Stimulated activated CD8-positive, alpha-beta memory T cell treated with anti-CD3 and anti-CD28 coated beads, Interleukin-7, amount 100 ng/mL, for 1 hour (primary cell): ENCODE measurements at places on chromosomes 3 and 15.
A peak's percentile ranks its signal among the peaks of the same experiment; 100 is the strongest.

DNA sequence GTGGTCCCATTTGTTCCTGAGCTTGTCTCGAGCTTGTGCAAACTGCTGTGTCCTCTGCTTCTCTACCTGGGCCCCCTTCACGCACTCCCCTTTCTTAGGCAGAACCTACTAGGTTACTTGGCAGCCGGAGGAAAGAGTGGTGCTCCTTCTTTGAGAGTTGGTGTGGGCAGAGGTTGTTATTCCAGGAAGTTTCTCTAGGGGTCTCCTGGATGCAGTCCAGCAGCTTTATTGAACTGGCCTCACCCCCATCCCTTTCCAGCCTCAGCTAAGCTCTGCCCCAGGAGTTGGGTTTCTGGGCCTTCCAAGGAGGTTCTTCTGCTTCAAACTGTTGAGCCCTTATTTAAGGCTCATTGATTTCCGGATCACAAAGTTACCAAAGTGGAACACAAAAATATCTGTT, 103.2 kb downstream of the C3orf70 start:
- DNase-seq, result no peak

DNA sequence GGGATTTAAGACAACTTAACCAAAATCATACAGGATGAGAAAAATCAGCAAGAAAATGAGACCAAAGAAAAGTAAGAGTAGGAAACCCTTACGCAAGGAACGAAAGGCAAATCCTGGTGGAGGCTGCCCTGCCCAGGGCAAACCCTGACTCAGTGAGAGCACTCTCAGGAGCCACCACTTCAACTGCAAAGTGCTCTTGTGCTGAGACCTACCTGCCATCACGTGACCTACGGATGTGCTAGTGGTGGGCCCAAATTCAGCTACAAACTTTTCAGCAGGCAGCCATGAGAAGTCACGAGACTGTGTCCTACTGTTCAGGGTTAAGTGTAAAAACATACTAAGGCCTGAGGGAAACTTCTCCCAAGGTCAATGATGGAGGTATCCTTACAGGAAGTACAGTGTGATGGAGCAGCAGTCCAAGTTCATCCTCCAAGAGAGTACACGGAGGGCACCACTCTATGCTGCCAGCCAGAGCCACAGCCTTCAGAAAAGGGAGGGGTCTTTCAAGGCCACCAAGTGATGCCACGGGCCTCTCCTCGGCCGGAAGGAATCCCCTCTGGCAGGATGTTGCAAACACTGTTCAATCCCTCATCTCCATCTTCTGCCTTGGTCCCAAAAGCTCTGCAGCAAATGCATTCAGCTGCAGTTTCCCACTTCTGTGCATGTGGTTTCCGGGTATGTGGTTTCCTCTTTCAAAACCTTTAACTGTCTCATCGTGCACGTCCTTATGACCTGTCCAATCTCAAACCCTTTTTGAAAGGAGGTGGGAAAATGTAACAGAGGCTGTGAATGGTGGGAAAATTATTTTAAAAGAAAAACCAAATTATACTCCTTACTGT, 9.5 kb downstream of the CHSY1 start:
- DNase-seq, result peak; percentile 18

DNA sequence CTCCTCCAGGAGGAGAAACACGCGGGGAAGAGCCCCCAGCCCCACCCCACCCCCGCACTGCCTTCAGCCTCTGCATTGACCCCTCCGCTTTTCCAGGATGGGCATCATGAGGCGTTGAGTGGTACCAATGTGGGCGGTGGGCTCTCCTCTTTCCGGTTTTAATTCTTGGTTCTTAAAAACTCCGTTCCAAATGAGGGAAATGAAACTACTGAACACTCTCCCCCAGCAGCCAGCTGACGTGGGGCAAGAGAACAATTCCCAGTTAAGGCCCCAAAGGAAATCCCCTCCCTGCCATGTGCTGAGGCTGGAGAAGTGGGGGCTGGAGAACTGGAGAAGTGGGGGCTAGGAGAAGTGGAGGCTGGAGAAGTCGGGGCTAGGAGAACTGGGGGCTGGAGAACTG, 5.3 kb upstream of the NRROS start:
- no peak for DNase-seq

GRCh38 chr3:182793663-182794454, 555 bp downstream of the ATP11B start:
- no peak for DNase-seq

- no peak for DNase-seq
Measured at GRCh38 chr15:58285212-58285920, 146.4 kb upstream of the LIPC start.

DNA sequence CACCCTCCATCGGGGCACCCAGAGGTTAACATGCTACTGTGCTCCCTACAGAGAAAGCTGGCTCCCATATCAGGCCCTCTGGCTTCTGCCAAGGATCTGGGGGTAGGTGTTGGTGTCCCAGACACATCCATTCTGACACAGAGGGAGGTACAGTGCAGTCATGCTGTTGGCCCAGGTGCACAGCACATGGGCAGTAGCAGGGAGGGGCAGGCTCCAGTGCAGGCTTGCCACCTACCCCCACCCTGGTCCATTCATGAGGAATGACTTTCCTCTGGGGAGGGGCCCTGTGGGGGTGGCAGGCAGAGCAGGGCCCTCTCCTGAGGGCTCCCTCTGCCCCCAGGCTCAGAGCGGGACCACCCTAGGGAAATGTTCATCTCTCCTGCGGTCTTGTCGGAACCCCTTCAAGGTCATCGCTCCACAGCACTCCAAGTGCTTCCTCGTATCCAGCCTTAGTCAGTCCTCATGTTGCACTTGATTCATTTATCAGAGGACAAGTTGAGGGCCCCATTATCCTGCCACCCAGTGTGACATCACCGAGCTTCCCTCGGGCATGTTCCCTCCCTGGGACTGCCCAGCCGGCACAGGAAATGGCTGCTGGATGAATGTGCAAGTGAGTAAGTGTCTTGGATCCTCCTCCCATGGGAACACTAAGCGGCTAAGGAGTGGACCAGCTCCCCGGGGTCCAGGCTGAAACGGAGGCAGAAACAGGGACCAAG, 10.0 kb downstream of the DUSP7 start:
- no peak for DNase-seq

GRCh38 chr3:70358978-70359580, 46.6 kb upstream of the MDFIC2 start:
- DNase-seq, result no peak

- DNase-seq, result no peak
Measured at GRCh38 chr3:43093006-43093405, 12.9 kb downstream of the POMGNT2 start.

DNA sequence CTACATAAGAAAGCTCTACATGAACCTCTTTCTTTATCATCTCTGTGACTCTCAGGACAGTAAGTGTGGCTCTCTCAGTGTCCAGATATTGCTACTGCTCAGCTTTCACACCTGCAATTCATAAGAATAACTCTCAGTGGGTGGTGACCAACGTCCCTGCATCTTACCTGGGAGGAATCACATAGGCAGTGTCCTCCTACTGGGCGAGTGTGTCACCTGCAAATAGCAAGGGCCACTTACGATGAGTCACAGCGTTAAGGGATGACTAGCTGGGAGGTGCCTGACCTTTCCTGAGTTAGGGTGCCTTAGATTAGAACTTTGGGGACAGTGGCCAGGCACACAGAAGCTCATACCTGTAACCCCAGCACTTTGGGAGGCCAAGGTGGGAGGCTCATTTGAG, 90.8 kb upstream of the C3orf80 start:
- DNase-seq, result no peak

DNA sequence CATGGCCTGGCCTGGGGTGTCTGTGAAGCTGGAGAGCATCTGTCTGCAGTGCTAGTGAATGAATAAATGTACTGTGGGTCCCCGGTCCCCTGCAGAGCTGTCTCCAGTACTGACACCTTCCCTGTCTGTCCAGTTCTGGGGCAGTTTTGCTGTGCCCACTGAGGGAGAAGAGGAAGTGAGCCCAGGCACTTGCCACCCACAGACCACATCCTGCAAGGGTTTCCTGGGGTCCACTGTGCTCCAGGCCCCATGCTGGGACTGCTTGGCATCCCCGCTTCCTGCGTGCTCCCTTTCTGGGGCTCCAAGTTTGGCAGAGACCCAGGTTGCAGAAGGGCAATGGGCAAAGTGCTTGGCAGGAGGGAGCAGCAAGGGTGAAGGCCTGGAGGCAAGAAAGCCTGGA, 4.9 kb upstream of the SLC6A6 start:
- DNase-seq, result no peak

DNA sequence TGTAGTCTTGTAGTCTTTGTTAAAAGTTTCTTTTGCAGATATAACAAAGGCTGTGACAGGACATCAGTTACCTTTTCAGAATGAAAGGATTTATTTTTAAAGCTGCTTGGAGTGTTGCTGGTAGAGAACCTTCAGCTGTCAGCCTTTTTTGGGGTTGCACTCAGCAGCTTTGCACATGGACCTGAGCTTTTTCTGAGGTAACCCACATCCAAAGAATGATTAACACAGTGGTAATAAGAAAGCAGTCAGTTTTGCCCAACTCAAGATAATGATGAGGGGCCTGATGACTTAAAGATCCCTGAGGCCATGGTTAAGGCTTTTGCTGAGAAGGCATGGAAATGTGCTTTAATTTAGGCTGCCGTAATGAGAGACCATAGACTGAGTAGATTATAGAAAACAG, 1042.7 kb downstream of the PLOD2 start:
- DNase-seq, result no peak

DNA sequence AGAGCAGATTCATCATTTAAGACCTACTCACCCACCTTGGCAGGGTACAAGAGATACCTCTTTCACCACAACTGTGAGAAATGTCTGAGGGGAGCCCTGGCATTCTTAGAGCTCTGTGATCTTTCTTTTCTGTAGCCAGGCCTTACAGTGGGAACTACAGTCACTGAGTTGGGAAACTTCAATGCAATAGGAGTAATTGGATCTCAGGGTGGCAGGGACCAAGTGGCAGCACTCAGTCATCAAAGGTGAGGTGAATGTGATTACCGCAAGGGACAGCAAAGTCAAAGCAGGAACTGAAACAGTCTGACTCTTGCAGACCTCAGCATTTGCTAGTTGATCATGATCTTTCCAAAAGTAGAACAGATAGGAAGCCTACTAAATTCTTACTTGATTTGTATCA, 7.2 kb upstream of the MCF2L2 start:
- DNase-seq, result no peak

DNA sequence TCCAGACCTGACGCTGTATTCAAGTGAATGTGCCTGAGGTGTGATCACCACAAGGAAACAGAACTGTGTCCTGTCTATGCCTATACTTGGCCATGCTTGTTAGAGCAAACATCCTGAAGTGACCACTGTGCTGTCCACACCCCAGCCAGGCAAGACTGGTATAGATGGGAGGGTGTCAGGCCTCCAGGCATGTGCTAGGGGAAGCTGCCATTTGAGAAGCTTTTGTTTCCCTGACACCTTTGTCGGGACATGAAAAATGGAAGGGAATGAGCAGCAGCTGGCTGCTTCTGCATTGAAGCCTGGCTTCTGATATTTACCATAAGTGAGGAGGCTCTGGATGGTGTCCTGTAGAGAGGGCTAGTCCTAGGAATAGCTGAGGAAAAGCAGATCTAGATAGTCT, 106.2 kb downstream of the CPNE4 start:
- no peak for DNase-seq

- DNase-seq, result no peak
Measured at GRCh38 chr15:62164014-62164395, 1.1 kb downstream of the C2CD4B start.

GRCh38 chr3:134020135-134020680, 9.5 kb downstream of the SLCO2A1 start:
- no peak for DNase-seq

DNA sequence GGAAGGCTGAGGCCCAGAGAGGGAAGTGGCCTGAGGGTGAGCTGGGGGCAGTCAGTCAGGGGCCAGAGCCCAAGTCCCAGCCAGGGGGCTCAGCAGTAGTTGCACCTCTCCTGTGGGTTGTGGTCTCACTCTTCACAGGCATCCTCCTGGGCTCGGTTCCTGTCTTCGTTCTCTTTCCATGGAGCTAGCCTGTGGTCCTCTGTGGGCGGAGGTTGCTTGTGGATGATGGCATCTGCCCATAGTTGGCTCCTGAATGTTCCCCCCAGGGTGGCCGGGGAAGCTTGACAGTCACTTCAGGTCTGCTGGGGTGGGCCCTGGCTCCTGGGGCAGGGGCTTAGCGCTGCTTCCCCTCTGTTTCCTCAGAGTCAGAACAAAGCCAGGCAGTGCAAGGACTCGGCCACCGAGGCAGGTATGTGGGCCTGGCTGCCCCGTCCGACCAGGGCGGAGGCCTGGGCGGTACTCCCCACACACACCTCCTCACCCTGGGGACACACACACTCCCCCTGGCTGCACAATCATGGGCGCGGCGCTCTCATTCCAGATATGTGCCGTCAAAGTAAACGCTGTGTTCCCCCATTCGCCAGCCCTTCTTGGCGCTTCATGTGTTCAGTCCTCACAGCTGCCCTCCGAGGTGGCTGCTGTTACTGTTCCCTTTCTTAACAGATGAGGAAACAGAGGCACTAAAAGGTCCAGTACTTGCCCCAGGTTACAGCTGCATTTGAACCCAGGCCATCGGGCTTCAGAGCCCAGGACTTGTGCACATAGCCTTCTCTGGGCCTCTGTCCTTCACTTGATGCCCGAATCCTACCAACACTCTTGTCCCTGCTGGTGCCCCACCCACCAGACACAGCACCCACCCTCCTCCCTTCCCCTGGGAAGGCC, 34.5 kb downstream of the PSTPIP1 start:
- no peak for DNase-seq

GRCh38 chr15:99738021-99738847, 5.0 kb upstream of the LYSMD4 start:
- no peak for DNase-seq

- no peak for DNase-seq
Measured at GRCh38 chr3:18425641-18426257, 610 bp upstream of the SATB1 start.

DNA sequence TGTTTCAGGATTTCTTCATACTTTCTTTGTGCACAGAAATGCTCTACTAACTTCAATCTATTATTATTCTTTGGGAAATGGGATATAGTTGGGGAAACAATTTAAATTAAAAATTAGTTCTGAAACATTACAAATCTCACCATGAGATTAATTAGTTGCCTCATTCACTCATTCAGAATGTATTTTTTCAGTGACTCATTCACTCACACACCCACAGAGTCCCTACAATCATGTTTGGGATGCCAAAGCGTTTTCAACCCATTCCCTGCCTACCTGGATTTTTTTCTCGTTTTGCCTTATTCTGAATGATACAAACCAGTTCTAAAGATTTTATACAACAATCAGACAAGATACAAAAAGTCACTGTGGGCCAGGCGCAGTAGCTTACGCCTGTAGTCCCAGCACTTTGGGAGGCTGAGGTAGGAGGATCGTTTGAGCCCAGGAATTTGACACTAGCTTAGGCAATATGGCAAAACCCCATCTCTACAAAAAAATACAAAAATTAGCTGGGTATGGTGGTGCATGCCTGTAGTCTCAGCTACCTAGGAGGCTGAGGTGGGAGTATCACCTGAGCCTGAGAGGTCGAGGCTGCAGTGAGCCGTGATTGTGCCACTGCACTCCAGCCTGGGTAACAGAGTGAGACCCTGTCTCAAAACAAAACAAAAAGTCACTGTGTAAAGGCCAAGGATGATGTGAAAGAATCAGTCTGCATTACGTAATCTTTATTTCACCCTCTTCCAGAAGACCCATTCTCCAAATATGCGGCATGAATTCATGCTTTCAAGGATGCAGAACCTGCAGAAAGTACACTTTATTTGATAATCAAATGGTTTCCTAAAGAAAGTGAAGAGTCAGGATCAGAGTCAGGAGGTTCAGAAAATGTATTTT, 34.8 kb upstream of the ARHGEF3 start:
- DNase-seq, result no peak
